ENCODE measurements at places on chromosomes 4 and X. TPM values are rescaled to one million over a fixed set of nuclear protein-coding genes. Genes with fewer than 3 reads are reported as not detected.

TCEAL2 gene
- 9.1 TPM for total RNA-seq

DNA sequence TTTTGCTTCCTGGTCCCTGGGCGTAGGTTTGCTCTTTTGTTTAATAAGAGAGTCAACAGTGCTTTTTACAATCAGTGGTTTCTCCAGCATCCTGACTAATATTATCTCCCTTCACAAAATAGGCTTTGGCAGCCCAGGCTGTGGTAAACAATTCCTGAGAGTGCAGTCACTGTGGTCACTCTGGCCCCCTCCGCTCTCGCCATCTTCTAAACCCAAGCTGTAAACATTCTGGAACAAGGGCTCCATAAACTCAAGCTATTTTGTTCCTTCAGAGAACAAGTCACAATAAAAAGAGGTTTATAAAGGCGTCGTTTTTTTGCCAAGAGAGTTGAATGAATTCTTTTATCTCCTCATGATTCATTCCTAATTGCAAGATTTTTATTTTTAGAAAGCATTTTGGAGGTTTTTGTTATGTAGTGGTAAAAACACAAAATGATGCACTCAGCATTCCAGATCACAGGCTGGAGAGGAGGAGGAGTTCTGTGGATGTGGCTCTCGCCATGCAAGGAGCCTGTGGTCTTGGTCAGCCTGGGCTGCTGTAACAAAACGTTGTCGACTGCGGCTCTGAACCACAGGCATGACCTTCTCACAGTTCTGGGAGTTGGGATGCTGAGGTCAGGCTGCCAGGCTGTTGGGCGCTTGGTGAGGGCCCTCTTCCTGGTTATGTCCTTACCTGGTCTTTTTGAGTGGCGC, 486.4 kb upstream of the FAT1 start:
- DNase-seq, result peak; percentile 55

DNA sequence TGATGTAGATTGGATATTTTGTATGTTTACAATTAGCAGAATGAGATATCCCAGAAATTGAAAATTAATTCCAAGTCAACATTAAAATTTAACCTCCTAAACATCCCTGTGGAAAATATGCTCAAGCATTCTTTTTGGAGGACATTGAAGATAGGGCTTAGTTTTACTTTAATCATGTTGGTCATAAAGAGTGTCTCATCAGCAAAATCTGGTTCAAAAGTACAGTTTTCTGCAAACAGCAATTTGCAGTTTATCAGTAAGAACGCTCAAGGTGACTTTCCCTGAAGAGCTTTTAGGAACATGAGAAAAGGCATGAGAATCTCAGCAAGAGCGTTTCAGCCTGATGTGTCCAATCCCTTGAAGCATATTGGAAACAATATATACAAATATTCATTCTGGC, 889.8 kb downstream of the CENPC start:
- DNase-seq, result no peak

DNA sequence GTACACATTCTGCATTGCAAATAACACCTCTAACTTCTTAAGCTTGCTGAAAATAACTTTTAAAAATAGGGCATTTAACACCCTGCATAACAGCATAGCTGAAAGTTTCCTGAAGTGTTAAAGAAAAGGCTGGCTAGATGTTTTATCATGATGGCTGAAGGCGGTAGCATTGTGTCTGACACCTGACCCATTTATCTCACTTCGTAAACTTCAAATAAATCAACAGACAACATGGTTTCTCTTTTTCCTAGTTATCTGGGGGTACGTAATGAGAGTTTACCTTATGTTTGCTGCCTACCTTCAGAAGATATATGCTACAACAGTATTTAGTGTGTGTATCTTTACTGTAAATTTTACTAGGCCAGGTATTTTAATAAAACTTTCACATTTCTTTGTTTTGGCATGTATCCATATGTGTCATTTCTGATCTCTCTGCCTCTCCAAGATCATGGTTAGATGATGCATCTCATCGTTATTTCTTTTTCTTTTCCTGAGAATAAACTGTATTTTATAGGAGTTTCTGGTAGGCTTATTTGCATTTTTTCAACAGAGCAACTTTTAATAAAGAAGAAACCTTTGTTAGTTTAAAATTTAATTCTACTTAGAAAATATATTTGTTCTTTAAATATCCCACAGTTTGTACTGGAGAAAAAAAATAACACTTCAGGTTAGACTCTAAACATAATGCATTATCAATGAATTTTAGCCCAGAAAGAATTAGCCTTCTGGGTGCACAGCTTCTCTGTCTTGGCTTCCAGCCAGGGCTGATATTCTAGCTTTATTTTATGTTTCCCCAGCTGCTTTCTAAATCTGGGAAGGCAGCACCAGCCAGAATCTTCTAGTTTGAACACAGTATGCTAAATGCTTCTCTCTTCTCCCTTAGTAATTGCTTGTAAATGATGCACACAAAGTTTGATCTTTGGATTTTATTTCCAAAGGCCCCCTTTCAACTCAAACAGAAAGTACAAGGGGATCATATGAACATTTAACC, 2.9 kb downstream of the NDST4 start:
- no peak for DNase-seq

- no peak for DNase-seq
These were observed 191.7 kb upstream of the GK2 start for GRCh38 chr4:79599691-79600090.

SPANXC gene
- 15.4 TPM for total RNA-seq

- no peak for DNase-seq
These were observed 2.8 kb downstream of the HELT start for GRCh38 chr4:185020863-185021761.

DNA sequence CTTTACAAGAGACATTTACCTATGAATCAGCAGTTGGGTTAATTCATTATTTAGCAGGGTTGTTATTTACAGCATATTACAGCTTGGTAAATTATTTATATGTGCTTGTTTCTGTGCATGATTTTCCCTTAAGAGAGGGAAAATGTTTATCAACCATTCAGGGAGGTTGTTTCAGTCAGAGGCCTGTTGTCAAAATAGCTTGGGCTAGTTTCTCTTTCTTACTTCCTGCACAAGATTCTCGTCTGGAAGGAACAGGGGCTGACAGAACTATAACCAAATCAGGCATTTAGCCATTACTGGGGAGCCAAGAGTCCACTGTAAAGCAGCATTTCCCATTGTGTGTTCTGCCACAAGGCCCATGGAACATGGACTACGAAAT, 135.8 kb downstream of the HS6ST2 start:
- no peak for DNase-seq

DNA sequence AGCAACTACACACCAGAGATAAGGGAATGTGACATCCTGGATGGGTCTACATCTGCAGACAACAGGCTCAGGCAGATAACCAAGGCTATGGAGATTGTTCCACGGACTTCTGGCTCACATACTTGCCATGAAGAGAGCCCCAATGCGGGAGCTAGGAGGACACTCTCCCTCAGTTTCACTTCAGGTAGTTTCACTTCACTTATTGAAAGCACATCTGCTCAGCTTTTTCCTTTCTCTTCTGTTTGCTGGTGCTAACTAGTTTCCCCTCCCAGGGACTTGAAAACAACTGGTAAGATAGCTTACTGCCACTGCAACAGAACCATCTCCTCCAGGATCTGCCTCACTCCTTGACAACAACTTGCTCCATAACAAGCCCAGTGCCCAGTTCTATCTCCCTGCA, 1.4 kb upstream of the CT47C1 start:
- no peak for DNase-seq

SMIM10 gene
- 2.7 TPM for total RNA-seq

DNA sequence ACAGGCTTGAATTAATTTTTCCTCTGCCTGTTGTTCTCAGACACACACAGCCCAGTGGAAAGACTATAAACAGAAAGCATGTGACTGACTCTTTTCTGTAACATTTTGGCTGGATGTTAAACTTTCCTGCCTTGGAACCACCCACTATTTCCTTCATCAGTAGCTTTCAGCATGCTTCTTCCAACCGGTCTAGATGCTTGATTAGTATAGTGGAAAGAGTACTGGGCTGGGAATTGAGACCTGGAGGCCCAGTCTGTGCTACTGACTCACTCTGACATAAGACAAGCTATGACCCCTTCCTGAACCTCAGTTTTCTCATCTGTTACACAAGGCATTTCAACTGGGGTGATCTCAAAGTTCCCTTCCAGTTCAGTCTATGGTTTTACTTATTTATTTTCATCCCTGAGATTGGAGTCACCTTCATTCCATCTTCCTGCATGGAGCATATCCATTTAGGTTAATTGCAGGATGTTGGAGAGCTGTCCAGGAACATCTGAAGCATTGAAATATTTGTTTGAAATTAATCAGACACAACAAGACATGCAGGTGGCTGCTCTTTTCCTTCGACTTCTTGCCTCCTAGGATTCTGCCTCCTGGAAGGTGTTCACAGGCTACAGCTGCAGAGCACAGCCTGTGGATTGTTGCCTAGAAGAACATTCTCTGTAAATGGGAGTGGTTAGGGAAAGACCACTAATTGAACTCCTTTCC, 173.4 kb downstream of the RTL9 start:
- no peak for DNase-seq

- peak; percentile 10 for DNase-seq
These were observed 19.5 kb upstream of the NFXL1 start for GRCh38 chr4:47933840-47934239.

DNA sequence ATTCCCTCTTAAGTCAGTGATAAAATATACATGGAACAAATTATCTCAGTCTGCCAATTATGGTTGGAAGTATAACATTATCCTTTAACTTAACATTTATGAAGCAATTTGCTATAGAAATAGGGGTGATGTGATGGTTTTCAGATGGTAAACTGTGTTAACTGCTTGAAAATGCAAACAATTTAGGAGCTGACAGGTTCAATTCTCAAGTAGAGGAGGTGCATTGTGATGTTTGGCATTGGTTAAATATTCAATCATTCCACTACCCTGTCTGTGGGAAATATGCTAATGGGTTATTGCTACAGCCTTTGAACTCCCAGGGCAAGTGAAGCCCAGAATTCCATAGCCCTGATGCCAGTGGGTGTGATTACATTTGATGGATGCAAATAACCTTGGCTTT, 243.4 kb upstream of the GK2 start:
- DNase-seq, result peak; percentile 47

GRCh38 chr4:164959896-164960295, 17.6 kb downstream of the TRIM61 start:
- peak; percentile 16 for DNase-seq

MUC7 gene
- total RNA-seq, result not detected

DNA sequence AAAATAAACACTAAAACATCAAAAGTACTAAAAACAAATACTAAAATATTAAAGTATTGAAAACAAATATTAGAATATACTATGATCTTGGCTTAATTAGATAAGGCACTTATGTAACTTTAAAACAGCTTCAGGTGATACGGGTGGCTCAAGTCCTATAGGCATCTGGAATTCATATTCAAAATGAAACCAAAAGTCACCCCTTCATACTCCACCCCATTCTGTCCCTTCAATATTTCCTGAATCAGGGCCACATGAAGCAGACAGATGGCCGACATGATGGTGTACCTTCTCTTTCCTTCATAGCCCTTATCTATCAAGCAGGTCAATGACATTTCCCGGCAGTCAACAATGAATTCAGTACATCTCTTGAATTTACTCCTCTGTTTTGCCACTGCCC, 71.9 kb upstream of the MAGEB10 start:
- DNase-seq, result no peak

DNA sequence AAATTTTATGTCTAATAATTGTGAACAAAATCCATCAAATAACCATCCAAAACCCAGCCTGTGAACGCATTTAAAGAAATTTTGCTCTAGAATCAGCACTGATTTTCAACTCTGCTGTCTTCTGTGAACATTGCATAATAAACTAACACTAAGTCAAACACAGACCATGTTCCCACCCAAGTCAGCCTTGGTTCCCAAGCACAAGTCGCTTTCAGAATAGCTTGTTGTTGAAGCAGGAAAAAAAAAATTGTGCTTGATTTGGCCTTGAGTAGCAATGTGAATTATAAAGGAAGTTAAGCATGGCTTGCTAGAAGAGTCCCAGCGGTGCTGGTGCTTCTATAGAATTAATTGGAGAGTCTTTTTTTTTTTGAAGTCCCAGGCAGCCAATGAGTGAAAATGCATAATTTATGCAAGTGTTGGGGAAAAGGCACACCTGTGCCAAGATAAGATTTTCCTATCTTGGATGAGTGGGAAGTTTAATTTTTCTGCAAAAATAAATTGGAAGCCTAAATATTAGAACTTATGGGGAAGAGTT, 42.1 kb downstream of the HHIP start:
- no peak for DNase-seq

MAP9 gene
- 5.5 TPM for total RNA-seq

DNA sequence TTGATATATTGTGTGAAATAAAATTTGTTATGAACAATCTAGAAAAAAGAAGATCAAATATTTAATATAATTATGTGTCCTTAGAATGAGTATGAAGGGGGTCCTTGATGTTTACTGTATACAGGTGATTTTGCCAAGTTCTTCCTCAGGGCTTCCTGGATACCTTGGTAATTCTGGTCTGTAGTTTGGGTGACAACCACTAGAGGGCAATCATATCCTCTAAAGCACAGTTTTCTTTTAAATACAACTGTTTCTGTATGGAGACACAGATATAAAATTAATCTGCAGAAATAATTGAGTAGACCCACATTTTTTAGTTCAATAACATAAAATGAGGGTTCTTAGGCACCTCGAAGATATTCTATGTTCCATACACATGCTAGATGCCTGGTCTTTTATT, 157.7 kb downstream of the SPANXN1 start:
- peak; percentile 4 for DNase-seq

MED14 gene
- 43.6 TPM for total RNA-seq

TMEM255A gene
- 0.06 TPM for total RNA-seq

AKAP4 gene
- total RNA-seq, result not detected

DNA sequence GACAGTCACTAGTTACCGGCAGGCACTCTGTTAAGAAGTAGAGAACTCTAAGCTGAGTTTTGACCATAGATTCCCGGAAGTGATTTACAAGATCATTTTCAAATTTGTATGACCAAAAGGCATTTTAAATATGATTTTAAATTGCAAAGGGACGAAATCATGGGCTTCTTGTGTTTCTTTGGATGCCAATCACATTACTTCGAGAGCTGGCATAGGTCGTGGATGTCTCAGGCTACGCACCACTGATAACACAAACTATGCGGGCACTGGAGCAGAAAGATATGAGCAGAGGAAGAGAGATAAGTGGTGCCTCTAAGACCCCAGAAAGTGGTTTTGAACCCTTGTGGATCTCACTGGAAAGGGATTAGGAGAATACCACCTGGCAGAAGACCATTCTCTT, 294.2 kb upstream of the FTHL17 start:
- DNase-seq, result peak; percentile 64

- no peak for DNase-seq
These were observed 2.3 kb upstream of the PPP2R3B start for GRCh38 chrX:389021-389441.

GRCh38 chr4:176507845-176508533, 188.2 kb downstream of the SPCS3 start:
- no peak for DNase-seq

GRCh38 chrX:153458476-153458875, 11.9 kb downstream of the HAUS7 start:
- DNase-seq, result no peak

DNA sequence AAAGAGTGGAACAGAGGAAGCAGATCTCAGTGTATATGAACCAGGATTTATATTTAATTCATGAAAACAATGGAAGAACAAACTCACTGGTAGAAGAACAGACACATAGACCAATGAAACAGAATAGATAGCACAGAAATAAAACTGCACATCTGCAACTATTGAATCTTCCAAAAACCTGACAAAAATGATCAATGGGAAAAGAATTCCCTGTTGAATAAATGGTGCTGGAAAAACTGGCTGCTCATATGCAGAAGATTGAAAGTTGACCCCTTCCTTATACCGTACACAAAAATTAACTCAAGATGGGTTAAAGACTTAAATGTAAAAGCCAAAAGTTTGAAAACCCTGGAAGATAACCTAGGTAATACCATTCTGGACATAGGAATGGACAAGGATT, 391.0 kb downstream of the MAGEB5 start:
- no peak for DNase-seq

All from Daoy (cell line).